ENCODE measurements at places on chromosomes 3 and 15.

DNA sequence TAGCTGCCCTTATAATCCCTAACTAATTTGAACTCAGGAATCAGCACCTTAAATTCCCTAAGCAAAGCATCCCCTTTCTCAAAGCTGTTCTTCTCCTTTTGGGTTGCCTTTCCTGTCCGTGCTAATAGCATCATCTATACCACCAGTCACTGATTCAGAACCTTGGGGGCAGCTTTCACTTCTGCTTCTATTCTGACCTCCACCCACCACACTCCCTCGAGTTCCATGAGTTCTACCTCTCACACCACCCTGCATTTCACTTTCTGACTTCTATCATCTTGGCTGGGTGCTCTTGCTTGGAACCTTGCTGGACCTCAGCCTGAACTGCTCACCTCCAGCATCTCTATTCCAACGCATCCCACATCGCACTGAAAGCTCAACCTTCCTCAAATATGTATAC, 55.4 kb upstream of the KCNMB2 start:
- peak; percentile 26 for DNase-seq

- no peak for DNase-seq
These were observed 397.2 kb downstream of the OCA2 start for GRCh38 chr15:27701956-27702355.

DNA sequence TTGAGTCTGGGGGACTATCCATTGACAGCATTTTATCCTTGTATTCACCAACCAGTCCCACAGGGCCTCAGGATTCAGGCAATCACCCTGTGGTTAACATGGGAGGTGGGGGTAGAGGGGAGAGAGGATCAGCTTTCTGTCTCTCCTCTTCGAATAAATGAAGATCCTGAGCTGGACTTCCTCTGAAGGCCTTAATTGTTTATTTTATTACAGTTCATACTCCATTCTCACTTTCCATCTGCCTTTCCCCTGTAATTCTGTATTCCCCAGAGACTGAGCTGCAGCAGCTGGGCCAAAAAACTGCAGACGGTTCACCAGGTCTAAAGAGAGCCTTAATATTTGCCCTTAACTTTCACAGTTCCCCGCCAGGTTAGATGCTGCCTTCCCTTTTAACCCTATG, 11.9 kb downstream of the TAGLN3 start:
- no peak for DNase-seq

GRCh38 chr15:80779658-80780415, 667 bp downstream of the CEMIP start:
- DNase-seq = no peak

- DNase-seq = no peak
These were observed 146.9 kb downstream of the BBX start for GRCh38 chr3:107669669-107670068.

- DNase-seq = no peak
These were observed 61.3 kb downstream of the FBN1 start for GRCh38 chr15:48584090-48584811.

DNA sequence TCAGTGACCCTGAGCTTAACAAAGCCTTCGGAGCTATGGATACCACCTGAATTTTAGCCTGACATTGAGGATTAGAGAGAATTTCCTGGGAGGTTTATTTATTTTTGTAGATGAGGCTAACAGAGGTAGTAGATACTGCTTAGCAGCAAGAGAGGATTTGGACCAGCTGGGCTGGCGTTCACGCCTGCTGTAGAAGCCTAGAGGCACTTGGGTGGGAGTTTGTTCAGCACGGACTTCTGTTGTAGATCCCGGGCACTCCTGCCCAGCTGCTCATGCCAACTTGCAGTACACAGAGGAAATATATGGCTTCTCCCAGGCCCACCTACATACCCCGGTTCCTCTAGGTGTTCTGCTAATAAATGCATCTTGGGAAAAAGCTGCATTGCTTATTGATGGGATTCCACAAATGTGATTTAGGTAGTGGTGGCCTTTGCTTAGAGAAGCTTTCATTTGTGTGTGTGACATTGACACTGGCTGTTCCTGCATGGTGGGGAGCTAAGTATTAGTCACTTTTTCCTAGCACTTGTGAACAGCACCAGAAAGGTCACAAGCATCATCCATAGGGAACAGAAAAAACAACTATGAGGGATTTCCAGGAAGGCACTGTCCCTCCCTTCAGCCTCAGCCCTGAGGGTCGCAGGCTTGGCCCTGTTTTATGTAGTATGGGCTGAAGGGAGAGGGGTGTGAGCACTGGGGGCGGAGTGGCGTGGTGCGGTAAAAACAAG, 324.8 kb upstream of the LRRFIP2 start:
- no peak for DNase-seq

DNA sequence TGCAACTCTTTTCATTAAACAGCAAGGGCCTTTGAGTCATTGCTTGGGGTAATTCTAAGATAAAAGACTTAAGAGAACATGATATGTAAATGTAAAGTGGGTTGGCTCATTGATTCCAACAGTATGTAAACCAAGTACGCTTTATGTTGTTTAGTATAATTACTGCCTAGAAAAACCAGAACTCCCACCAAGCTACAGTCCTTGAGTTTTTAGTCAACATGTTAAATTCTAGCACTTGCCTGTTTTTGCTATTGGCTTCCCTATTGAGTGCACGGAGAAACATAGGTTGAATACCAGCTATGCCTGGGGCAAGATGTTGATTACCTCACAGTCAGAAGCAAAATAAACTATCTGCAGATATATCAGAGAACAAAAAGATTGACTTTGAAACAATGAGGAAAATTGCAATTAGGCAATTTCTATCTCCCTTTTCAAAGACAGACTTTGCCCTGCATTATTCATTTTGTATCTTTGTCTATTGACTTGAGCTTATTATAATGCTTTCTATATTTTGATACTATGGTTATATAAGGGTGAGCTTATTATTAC, 179.3 kb downstream of the ZPLD1 start:
- DNase-seq = no peak

DNA sequence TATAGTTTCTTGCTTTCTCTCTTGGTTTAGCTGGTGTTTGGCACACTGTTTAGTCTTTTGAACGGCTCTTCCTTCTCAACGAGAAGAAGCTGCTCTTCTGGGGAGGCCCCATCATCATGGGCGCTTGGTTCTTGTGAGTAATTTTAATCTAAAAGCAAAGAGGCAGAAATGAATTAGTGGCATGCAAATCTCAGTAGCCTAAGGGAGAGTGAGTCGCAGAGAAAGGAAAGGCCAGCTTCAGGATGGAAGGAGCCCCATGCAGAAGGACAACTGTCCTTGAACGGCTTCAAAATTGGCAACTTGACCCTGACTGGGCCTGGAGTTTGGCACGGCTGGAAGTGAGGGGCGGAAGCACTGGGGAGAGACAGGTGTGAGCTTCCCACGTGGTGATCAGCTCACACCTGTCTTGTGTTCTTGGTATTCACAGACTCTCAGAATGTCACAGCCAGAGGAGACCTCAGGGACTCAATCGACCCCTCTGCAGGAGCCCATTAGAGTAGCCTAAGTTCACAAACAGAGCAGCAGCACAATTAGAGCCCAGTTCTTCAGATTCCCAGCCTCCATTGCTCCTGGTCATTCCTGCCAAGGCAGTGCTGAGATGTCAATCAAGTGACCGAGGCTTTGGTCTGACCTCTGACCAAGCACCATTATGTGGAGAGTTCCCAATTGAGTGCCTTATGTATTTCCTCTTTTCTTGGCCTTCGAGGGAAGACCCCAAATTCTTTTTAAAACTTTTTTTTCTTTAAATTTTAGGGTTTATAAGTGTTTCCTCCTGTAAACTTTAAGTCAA, 41.3 kb upstream of the ETV5 start:
- DNase-seq = peak; percentile 40

DNA sequence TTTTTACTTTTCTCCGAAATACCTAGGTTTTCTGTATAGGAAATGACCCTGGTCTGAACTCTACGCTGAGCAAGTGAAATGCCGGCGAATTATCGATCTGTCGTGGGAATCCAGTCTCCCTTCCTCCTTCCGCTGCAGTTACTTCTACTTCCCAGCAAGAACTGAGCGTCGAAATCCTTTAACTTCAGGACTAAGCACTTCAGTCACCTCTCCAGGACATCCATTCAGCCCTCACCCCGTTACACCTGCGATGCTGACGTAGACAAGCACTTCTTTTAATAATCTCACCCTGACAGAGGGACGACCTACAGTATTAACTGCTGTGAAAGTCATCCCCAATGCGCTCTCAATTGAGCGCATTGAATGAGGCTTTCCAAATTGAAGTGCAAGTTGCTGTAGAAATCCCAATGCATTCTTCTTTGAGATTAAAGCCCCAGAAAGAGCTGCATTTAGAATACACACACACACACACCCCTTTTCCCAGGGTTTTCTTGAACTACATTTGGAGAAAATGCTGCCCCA, 1.3 kb downstream of the TOP2B start:
- peak; percentile 23 for DNase-seq

DNA sequence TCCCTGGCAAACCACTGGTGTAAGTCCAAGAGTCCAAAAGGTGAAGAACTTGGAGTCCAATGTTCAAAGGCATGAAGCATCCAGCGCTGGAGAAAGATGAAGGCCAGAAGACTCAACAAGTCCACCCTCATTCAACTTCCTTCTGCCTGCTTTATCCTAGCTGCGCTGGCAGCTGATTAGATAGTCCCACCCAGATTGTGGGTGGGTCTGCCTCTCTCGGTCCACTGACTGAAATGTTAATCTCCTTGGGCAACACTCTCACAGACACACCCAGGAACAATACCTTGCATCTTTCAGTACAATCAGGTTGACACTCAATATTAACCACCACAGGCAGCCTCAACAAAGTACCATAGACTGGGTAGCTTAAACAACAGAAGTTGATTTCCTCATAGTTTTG, 245.9 kb upstream of the IGF1R start:
- DNase-seq = no peak

DNA sequence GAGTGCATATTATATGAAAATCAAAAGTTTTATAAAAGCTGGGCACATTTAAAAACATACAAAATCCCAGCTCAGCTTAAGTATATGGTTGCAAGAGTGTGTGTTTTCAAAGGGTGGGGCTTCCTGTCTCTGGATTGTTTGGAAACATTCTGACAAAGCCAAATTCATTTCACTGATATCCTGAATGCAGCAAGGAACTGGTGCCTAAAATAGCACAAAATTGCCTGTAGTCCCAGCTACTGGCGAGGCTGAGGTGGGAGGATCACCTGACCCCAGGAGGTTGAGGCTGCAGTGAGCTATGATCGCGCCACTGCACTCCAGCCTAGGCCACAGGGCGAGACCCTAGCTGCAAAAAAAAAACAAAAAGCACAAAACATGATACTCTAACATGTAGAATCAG, 13.0 kb upstream of the TJP1 start:
- DNase-seq = no peak

- DNase-seq = no peak
These were observed 27.0 kb downstream of the PTH1R start for GRCh38 chr3:46904303-46905212.

DNA sequence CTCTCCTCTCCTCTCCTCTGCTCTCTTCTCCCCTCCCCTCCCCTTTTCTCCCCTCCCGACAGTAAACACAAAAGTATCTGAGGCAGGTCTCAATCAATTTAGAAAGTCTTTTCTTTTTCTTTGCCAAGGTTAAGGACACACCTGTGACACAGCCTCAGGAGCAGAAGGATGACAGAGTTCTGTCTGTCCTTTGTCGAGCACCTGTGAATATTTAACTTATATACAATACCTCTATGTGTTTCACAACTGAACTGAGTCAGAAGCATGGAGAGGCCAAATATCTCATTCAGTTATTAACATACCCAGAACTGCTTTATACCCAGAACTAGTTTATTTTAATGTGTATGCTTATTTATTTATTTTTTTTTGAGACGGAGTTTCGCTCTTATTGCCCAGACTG, 81.1 kb upstream of the ROBO1 start:
- no peak for DNase-seq

DNA sequence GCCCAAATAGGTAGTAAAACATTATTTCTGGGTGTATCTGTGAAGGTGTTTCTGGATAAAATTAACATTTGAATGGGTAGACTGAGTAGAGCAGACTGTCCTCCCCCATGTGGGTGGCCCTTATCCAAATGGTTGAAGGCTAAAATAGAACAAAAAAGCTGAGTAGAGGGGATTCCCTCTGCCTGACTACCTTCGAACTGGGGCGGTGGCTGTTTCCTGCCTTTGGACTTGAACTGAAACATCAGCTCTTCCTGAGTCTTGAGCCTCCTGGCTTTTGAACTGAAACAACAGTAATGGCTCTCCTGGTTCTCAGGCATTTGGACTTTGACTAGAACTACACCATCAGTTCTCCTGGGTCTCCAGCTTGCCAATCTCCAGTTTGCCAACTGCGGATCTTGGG, 4.4 kb upstream of the GPR176 start:
- no peak for DNase-seq

GRCh38 chr15:96878129-96878528, 547.6 kb downstream of the NR2F2 start:
- DNase-seq = no peak

- no peak for DNase-seq
These were observed 332.8 kb downstream of the NLGN1 start for GRCh38 chr3:173730391-173730790.

GRCh38 chr3:157300094-157300493, 136.6 kb upstream of the PTX3 start:
- no peak for DNase-seq

DNA sequence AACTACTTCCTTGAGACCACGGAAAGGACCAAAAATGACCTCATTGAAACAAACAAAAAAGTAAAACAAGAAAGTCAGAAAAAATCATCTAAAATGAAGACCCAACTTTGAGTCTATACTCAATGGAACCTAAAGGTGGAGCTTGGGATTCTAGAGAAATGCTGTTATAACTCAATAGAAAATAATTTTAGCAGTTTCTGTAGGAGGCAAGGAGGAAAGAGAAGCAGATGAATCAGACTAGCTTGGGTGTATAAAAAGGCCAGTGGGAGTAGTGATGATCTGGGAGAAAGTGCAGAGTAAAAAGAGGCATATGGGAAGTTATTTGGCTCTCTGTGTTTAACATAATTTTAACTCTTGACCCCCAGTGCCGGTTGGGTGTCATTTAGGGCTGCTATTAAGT, 94.4 kb downstream of the TMCO5A start:
- peak; percentile 51 for DNase-seq

DNA sequence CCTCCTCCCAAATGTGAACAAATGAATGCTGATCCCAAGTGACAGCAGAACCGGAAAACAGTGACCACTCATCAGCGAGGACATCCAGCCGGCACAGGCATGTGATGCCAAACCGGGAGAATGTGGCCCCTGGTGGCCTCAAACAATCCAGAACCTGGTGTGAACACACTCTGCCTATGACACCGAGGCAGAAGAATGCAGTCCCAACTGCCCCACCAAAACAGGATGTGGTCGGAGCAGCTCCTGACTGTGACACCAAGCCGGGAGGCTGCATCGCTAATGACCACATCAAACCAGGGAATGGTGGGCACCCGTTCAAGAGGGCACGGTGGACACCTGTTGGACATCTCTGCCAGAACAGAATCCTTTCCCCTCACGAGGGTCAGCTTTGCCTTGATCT, 15.4 kb downstream of the SCN5A start:
- no peak for DNase-seq

DNA sequence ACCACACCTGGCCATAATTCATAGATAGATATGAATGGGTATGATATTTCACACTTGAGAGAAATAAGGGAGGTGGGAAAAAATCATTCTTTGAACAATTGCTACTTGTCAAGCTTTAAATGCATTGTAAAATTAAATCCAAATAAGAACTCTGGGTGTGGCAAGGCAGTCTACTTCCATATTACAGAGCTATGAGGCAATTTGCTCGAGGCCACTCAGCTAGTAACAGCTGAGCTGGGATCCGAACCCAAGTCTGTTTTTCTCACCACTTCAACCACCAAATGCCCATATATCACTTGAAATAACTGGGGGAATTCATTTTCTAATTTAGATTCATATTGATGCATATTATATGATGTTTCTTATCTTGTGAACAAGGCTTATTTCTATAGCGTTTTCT, 482.2 kb upstream of the ADAMTS9 start:
- DNase-seq = no peak

- DNase-seq = no peak
These were observed 4.6 kb downstream of the PLIN1 start for GRCh38 chr15:89674526-89674925.

Data from suppressor macrophage treated with lipopolysaccharide for 1 hour (primary cell).